ENCODE measurements at places on chromosomes 16 and 17.

DNA sequence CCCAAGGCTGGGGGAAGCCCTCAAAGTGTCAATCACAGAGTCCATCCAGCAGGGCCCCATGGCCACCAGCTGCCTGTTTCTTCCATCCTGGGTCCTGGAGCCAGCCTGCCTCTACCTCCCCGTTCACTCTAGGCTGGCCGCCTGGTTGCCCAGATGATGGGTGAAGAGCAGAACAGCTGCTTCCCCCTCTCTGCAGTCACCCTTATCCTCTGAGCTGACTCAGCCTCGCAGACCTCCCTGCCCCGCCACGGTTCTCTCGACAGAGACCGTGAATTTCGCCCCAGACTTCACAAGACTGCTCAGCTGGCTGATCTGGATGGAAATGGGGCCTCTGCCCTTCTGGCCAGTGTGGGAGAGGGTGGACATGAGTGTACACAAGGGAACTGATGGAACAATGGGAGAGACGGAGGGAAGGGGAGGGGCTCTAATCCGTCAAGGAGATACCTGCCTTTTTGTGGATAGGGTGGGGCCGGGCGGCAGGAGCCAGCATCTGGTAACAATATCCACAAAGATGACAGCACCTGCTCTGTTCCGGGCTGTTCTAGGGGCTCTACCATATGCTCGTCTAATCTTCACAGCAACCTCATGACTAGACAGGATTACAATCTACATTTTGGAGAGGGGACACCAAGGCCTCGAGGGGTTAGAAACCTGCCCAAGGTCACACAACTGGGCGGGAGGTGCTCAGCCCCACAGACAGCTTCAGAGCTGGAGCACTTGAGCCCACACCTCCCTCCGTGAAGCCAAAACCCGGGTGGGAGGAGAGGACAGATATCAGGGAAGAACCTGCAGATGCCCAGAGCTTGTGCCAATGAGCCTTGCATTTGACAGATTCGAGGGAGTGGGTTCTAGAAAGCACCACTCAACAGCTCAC is 136.0 kb downstream of the SDK2 start:
- no peak for DNase-seq

DNA sequence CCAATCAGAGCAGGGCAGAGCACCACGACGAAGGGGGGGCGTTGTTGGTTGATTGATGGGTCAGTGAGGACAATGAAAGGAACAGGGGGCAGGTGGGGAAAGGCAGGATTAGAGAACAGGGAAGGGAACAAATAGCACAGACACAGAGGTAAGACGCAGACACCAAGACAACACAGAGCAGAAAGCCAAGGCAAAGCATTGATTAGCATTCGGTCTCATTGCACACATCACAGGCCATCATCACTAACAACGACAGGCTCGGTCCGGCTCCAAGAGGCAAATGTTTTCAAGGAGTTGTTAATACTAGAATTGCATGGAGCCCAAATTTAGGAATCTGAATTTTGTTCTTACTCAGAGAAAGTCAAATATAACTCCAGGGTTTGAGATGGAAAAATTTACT is 34.6 kb upstream of the TRAP1 start:
- no peak for DNase-seq

- no peak for DNase-seq
These were observed 1.2 kb downstream of the DNAJA3 start for GRCh38 chr16:4426722-4427372.

DNA sequence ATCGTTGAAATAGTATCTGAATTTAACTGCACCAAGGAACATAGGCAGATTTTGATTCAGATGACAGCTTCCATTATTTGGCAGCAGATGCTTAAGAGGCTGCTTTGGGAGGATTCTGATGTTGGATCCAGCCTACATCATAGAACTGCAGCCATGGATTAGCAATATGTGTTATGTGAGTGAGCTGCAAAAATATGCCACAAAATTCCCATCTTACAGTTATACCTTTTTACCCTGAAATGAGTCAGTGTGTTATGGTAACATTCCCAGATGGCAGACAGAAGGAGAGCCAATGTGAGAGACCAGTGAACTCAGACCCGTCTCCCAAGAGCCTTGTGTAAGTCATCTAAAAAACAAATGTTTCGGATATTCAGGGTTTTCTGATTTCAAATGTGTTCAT is 206.1 kb downstream of the CDH13 start:
- no peak for DNase-seq

DNA sequence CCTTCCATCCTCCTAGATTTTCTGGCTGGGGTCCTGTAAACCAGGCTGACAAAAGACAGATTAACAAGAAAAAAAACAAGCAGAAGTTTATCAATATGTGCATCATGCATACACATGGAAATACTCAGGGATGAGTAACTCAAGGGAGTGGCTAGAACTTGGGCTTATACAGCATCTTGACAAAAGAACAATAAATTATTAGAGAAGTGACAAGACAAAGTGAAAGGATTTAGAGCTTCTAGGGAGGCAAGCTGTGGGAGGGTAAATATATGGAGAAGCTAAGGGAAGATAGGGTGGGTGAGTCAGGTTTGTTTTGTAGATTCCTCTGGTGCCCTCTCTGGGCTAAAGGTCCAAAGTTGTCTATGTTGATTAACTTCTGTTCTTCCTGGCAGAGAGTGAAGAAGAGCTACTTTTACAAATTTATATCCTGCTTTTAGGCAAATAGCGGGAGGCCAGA is 48.0 kb upstream of the NDRG4 start:
- DNase-seq, result no peak

- peak; percentile 90 for DNase-seq
These were observed at the start of gene ABAT for GRCh38 chr16:8674413-8675022. TSS of gene ABAT (plus strand) at chr16:8674617. CDS start at chr16:8735740, 61,123 bp downstream.

- peak; percentile 56 for DNase-seq
These were observed 352.5 kb downstream of the KCNJ2 start for GRCh38 chr17:70521821-70522256.

GRCh38 chr16:86319585-86320236 is 190.6 kb upstream of the FOXF1 start:
- no peak for DNase-seq

DNA sequence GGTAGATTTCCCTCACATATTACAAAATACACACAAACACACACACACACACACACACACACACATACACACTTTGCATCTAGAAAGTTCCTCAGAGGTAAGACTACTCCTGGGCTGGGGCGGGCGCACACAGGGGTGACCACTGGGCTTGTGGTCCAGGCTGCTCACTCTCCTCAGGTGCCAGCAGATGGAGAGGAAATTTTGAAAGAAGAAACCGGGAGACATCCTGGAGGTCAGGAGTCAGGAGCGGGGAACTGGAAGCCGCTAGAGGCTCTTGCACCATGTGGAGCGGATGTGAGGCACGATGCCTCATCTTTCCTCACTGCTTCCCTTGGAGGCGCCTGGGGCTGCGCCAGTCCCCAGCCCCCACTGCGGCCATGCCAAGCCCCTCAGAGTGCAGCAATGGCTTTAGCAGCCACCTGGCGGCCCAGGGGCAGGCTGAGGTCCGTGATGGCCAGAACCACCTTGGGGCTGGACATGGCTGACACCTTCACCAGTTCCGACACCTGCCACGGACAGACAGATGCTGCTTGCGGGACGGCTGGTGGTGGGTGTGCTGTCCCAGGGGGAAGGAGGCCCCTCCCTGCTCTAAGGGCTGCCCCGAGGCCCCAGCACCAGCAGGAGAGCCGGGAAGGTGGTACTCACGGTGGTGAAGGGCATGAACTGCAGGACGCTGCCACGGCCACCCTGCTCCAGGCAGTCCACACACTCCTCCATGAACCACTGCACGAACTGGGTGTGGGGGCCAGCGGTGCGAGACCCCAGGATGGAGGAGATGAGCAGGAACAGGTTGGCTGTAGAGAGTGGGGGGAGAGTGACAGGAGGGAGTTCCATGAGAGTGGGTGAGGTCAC is 4.1 kb downstream of the CSF3 start:
- no peak for DNase-seq

GRCh38 chr17:8857919-8858318 is 9.6 kb downstream of the PIK3R6 start:
- no peak for DNase-seq

GRCh38 chr17:52105591-52105990 is 52.9 kb downstream of the CA10 start:
- DNase-seq, result no peak

- peak; percentile 62 for DNase-seq
These were observed 64.4 kb downstream of the MAP2K6 start for GRCh38 chr17:69478916-69479315.

GRCh38 chr17:4544951-4545216 is 10.3 kb downstream of the MYBBP1A start:
- DNase-seq, result no peak

GRCh38 chr17:57341611-57342540 is 85.6 kb downstream of the MSI2 start:
- peak; percentile 25 for DNase-seq

- DNase-seq, result no peak
These were observed 9.9 kb upstream of the ADGRG1 start for GRCh38 chr16:57618296-57619132.

- no peak for DNase-seq
These were observed 1.8 kb downstream of the EVPL start for GRCh38 chr17:76025294-76025693.

GRCh38 chr17:58060596-58061191 is 22.5 kb upstream of the DYNLL2 start:
- no peak for DNase-seq

DNA sequence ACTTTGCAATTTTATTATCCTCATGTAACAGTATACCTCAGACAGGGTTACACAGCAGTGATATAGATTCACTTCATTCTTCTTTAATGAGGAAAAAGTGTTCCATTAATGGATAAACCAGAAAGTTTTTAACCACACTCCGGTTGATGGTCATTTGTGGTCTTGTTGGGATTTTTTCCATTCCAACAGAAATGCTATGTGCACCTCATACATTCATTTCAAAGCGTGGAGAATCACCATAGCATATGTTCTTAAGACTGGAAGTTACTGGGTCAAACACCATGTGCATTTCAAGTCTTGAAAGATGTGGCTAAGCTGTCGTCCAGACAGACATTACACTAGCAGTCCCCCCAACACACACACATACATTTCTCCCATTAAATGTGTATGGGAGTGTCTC is 245.8 kb upstream of the CDH5 start:
- no peak for DNase-seq

- no peak for DNase-seq
These were observed 4.4 kb downstream of the SNAI3 start for GRCh38 chr16:88681709-88682451.

DNA sequence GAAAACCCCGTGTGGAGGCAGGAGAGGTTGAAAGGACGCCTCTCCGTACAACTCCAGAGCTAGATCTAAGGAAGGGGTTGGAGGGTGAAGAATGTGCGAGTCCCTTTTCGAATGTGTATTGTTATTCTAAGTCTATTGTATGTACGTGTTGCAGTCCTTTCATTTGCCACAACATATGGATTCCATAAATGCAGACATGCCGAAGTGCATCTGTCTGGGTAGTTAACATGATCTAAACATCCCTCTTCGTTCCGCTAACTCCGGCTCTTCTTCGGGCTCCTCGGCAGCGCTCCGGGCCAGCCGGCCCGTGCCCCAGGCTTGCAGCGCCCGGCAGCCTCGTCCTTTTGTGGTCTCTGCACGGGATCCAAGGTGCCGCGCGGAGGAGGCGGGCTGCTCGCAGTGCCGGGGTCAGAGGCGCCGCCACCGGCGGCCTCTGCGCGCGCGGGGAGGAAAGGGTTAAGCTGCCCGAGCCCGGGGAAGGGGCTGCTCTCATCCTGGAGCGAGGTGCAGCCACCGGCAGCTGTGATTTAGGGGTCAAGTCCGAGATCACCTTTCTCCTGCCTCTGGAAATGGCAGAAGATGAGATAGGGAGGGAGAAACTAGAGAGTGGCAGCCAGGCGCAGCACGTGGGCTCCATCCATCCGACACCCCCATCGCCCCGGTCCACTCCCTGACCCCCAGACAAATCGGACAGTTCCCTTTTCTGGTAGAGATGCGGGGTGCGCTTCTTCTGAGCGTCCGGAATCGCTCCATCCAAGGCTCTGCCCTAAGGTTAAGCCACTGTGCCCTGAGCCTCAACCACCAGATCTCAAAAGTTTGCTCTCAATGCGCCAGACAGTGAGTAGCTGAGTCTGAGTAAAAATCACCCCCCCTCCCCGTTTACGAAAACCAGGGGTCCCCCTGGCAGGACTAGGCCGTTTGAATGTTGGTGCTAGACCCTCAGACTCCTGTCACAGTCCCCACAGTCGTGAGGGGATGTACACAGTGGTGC is 15.1 kb upstream of the ZFHX3 start:
- DNase-seq, result no peak

DNA sequence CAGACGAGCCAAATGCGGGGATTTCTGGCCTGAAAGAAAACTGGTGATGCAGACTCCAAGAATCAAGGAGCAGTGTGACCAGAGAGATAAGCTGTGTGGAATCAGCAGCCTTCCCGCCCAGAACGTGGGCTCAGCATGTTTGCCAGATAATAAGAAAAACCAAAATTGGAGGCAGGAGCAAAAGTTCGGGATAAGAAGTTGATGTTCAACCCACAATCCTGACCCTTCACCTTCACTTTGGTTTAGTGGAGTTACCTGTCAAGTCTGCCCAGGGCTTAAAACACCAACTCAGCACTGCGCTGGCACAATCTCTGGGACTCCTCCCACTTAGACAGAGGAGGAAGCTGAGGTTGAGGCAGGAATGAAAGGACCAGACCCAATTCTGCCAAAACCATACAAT is 3.1 kb downstream of the SLC43A2 start:
- DNase-seq, result no peak

DNA sequence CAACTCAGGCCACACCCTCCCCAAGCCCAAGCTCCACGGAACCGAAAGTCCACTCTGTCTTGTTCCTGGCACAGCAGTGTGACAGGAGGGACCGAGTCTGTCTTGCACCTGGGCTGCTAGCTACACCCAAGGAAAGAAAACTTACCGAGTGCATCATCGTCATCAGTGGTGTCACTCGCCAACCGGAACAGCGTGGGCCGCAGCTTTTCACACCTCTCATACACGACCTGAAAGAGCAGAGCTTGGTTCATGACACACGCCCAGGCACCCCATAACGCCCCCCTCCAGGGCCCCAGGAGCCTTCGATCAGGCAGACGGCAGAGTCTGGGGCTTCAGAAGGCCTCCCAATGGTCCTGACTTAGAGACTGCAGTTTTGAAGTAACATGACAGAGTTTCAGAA is 27.5 kb downstream of the GGA2 start:
- DNase-seq, result no peak

DNA sequence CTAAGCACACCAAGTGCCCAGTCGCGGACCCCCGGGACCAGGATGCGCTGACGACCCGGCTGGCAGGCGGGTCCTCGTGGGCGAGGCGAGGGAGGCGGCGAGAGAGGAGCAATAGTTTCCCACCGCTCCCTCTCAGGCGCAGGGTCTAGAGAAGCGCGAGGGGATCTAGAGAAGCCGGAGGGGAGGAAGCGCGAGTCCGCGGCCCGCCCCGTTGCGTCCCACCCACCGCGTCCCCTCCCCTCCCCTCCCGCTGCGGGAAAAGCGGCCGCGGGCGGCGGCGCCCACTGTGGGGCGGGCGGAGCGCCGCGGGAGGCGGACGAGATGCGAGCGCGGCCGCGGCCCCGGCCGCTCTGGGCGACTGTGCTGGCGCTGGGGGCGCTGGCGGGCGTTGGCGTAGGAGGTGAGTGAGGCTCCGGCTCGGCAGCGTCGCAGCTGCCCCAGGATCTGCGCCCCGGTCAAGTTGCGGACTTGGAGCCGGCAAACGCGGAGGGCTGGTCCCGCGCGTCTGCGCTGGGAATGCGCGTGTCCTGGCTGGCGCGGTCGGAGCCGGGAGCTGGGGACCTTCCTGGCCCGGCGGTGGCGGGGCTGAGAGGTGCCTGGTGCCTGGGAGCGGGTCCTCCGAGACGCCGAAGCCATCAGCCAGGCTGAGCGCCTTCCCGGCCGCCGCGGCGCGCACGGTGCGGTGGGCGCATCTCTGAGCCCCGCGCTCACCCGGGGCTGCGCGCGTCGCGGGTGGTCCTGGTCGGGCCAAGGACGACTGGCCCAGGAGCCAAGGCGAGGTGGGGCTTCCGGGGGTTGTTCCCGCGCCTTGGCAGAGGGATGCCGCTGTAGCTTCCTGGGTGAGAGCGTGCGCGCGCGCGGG is at the start of gene ITGB3:
TSS of gene ITGB3 (plus strand) at position 287 of the 862 bp plus-strand sequence. CDS start at position 322, 35 bp downstream.
- DNase-seq, result peak; percentile 64

Data from NCI-H345 (cell line).